ENCODE measurements at places on chromosomes 7 and 10.
A peak's percentile ranks its signal among the peaks of the same experiment; 100 is the strongest.

- DNase-seq = no peak
Measured at GRCh38 chr10:128310971-128311658, 184.9 kb upstream of the MKI67 start.

DNA sequence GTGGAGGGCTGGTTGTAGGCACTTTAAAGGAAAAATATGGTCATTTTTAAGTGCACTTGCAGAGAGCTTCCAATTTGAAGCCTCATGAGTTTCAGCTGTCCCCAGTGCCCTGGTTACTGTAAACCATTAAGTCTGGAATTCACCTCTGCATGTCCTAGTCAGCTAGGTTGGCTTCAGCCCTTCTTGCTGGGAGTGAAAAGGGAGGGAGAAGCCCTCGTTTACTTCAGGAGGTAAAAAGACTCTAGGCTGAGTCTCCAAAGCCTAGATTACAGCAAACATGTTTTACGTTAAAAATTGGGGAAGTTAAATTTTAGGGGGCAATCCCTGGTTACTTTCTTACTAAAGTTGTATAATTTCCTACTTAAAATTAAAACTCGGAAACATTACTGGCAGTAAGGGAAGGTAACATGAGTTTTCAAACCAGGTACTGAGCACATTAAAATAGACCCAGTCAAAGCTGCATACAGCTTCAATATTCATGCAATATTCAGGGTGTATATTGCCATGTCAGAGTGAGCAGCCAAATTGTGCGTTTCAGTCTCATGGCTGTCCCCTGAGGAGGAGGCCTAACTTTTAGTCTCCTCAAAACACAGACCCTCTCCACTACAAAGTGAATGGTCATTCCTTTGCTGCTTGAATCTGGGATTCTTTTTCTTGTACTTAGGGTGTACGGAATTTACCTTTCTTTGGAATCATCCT is 156.7 kb downstream of the PRKG1 start:
- no peak for DNase-seq

GRCh38 chr7:108284349-108285002 is 154.3 kb upstream of the LAMB4 start:
- no peak for DNase-seq

- no peak for DNase-seq
Measured at GRCh38 chr10:113534423-113534822, 18.4 kb upstream of the HABP2 start.

- no peak for DNase-seq
Measured at GRCh38 chr7:20200361-20200760, 16.8 kb downstream of the MACC1 start.

DNA sequence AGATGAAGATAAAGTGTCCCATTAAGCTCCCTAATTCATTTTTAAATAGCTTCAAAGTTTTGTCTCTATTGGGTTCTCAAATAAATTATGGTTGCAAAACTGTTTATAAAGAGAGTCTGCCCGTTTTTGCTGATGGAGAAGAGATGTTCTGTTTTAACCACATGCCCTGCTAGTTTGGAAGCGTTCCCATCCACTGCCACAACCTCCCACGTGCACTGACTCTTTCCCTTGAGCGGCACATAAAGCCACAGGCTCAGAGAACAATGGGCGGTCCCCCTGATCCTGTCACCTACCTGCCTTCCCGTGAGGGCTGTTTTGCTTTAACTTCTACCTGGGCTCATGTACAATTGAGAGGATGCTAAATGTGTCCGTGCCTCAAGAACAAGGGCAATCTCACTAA is 65.5 kb downstream of the CPVL start:
- no peak for DNase-seq

DNA sequence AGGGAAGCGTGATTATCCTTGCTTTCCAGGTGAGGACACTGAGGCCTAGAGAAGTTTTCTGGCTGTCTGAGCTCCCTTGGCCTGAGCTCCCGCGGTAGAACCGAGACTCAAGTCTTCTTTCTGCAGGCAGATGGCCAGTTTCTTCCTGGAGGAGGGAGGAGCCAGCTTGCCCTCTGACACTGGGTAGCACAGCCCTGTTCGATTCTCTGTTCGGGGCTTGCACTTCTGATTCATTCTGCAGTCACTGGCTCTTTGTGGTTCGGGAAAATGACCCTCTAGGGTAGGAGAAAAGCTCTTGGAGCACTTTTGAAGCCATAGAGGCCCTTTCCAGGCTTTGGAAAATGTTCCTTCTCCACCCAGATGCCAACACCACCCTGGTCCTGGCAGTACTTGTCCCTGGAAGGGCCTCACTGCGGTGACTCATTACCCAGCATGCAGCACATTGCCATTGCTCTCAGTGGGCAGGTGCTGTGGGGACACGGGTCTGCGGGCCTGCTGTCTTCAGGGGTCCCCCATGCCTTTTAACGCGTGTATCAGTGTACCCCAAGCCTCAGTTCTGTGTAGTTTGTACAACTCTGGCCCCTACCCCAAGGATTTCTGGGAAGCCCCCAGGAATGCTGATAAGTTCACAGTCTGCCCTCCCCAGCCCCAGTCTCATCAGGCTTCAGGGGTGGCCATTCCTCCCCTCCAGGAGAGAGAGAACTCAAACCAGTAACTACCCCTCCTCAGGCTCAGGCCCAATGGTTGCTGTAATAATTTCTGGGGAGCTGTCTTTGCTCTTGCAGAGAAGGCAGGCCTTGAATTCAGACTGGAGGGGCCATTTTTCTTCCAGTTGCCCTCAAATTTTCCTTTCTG is 11.9 kb downstream of the CHST3 start:
- DNase-seq = no peak

DNA sequence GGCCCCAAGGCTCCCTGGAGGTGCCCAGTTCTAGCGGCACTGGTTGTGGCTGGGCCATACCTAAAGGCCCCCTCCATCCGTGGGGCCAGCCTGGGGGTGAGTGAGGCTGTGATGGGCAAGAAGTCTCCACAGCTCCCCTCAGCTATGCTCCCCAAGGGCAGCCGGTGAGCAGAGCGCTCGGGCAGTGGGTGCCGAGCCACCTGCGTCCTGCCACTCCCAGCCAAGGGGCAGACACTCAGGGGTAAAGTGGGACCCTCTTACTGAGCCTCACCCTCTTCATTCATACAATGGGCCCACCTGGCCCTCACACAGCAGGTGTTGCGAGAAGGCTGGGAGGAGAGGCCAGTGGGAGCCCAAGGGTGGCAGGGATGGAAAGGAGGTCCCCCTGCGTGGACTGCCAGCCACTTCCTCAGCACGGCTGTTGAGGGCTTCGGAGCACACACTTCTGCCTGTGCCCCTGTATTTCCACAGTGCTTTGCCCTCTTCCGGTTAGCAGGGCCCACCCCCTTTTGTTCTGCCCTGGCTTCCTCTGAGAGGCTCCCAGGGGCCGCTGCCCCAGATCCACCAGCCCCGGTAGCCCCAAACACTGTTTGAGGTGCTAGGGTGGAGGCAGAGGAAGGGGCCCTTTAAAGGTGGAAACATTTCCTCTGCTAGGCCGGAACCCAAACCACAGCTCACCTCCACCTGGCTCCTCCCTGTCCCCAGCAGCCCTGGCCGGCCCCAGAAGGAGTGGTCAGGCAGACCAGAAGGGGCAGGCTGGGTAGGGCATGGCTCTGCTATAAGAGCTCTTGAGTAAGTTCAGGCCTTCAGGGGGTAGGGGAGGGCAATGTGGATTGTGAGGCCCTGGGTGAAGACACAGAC is 16.4 kb upstream of the C10orf105 start:
- no peak for DNase-seq

GRCh38 chr7:99340659-99341058 is 15.0 kb downstream of the ARPC1A start:
- DNase-seq = no peak

DNA sequence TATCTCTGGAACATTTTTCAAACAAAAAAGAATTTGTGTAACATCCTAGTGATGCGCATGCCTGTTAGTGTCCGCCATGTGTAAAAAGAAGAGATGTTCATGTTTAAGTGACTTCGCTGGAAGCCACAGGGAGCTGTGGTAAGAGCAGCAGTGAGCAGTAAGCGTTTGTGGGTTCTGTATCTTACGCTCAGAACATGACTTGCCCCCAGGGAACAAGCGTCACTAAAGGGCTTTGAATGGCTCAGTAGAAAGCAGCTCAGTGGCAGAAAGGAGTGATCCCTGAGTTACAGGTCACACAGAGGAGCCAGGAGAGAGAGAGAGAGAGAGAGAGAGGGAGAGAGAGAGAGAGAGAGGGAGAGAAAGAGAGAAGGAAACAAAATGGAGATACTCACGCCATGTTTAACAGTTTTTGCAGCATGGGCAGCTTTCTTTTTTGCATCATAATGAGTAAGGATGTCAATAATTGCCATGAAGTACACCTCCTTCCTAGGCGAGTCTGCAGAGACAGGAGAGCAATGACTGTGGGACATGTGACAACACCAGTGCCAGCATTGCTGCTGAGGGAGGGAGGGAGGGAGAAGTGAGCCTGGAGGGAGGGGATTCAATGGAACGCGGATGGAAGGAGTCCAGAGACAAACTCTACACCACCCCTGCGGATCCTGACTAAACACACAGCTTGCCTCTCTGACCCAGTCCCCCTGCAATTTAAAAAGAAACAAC is 174.6 kb downstream of the PIP4K2A start:
- no peak for DNase-seq

DNA sequence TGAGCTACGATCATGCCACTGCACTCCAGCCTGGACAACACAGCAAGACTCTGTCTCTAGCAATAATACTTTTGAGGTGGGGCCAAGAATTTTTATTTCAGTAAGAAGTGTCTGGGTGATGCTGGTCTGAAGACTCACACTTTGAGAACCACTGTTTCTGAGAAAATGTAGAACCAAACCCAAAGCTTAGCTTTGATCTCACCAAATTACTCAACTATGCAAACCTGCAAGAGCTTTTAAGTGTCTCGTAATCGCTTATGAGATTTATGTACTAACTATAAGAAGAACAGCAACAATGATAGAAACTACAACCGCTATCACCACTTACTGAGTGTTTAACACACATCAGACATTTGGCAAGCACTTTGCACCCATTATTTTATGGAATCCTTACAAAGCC is 29.5 kb downstream of the APBB1IP start:
- no peak for DNase-seq

DNA sequence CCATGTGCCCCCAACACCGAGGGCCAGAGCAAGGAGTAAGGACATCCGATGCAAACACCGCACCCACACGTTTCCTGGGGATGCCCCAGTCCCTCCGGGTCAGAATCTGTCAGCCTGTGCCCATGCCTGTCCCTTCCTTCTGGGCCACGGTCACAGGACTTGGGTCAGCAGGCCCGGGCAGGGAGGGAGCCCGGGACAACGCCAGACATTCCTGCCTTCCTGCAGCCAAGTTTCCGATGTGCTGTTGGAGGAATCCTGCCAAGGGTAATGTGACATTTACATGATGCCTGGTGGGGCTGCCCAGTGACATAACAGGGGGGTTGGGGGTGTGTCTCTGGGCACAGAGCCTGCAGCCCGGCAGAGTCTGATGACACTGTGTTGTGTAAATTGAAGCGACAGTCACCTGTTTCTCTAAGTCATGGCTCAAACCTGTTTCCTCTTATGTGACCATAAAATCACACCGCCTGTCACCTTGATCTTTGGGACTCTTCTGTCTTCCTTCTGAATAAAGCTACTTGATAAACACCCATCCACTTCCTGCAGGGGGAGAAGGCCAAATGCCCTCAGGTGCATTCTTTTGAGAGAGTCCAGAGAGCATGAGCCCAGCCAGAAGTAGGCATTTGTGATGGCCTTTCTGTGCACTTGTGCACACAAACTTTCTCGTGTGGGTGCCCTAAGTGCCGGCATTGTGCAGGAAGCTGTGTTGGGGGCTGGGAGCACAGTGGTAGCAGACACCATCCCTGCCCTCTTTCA is 175.3 kb upstream of the RHEB start:
- DNase-seq = no peak

DNA sequence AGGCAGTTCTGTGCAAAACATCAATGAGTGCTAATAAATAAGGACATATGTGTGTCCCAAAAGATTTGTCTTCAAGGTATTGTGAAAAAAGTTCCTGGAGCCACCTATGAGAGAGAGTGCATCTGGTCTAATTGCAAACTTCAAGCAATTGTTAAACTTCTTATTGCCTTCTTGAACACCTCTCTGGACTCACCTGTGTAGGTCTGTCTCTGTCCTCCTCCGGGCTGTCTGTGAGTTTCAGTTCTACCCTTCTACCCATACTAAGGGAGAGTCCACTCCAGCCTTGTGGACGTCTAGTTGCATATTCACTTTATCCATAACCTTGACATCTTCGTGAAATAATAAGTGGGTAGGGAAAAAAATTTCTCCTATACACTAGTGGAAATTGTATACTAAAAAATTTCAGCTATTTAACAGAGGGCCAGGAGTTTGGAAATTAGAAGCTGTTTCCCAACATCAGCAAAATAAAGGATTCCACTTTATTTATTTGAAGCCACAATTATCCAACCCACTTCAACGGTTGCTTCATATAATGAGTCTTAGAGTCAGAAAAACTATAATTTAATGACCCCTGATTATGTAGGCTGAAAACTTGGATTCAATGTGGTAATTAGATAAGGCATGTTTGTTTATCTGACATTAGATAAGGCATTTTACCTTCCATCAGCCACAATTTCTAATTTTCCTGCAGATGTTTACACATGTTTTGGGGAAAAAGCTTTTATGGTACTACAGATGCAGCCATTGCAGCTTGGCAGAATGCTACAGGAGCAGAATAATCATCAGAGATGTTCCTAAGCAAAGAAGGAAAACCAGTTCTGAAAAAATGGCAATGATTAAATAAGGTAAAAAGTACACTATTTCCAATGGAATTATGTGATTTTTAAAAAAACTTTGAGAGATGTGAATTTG is 150.8 kb upstream of the FAM3C start:
- DNase-seq = no peak

- peak; percentile 7 for DNase-seq
Measured at GRCh38 chr7:53111031-53111430, 75.6 kb downstream of the POM121L12 start.

DNA sequence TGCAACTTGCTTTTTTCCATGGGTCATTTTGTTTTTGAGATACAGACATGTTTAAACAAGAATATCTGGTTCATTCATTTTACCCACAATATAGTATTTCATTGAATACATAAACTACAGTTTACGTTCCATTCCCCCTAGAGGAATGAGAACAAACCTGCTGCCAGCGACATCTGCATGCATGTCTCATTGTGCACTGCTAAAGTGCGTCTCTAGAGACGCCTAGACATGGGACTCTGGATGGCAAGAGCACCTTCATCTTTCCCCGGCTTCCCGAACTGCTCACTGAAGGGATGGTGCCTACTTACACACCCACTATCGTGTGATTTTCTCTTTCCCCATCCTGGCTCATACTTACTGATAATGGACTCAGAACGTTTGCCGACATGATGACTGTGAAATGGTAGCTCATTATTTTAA is 1.2 kb upstream of the ZNF777 start:
- no peak for DNase-seq

Data from NCI-H446 treated with DMSO at 0.1 percent for 48 hours (cell line).